Activated naive CD4-positive, alpha-beta T cell (primary cell): ENCODE measurements at places on chromosomes 7 and 10.

GRCh38 chr10:131002031-131002861 is 309.3 kb downstream of the TCERG1L start:
- DNase-seq: no peak

GRCh38 chr10:114526504-114527238 is 122.4 kb upstream of the AFAP1L2 start:
- DNase-seq: peak; percentile 83

DNA sequence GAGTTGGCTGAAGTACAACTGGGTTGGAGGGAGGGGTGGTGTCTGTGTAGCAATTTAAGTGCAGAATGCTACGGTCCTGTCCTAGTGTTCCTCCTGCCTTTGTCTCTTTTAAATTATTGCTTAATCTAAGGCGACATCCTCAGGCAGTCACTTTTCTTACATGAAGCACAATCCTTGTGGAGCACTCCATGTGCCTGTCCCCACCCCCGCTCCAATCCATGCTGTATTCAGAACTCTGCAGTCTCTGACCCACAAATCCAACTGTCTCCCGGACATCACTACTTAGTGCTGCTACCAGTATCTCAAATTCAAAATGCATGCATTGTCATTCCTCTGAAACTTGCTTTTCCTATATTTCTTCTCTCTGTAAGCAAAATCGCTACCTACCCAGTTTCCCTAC is 91.4 kb upstream of the FAM133B start:
- no peak for DNase-seq

DNA sequence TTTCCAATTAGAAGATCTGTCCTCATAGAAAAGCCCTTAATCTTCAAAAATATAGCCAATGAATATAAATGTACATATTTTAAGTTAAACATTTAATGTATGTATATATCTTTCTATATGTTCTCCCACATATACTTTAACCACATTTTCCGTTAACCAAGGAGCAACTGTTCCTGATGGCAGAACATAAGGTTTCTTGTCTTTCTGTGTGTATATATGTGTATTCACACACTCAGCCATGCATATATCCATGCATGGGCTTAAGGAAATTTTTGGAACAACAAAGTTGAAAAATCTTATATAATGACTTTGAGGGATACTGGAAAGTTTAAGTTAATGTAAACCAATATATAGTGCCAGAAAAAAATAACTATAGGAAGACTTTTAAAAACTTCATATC is 274.0 kb downstream of the DGKB start:
- no peak for DNase-seq

DNA sequence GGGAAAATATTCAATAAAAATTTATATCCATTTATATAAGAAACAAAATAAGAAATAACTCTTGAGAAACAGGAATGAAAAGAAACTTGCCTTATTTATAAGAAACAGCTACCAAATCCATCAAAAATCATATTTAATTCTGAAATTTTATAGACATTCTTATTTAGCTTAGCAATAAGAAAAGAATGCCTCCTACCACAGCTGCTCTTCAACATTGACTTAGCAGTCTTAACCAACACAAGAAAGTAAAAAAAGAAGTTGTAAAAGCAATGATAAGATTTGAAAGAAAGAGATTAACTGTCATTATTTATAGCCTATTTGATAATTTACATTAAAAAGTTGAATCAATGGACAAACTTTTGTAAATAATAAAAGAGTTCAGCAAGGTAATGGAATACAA is 212.8 kb downstream of the ZNF365 start:
- DNase-seq: no peak

DNA sequence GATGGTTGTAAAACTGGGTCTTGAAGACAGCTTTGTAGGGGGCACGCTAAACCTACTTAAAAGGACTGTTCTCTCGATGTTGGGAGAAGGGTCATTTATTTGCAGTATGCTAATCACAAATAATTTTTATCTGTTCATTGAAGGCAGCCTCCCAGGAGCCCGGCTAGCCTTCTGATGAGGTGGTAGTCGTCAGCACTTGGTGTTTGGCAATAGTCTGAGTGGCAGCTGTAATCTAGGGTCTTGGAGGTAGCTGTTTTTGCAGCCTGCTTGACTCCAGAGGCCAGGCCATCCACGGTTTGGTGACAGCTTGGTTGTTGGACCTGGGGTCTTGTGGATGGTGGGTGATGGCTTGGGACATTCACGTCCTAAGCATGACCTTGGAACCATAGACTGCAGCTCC is 2.2 kb downstream of the GTF2IRD1 start:
- no peak for DNase-seq

- no peak for DNase-seq
Measured at GRCh38 chr7:4260867-4261600, 421.1 kb upstream of the FOXK1 start.

GRCh38 chr7:151063212-151063561 is 3.8 kb downstream of the SLC4A2 start:
- DNase-seq: no peak

- no peak for DNase-seq
Measured at GRCh38 chr7:106608661-106609060, 52.3 kb downstream of the CCDC71L start.

DNA sequence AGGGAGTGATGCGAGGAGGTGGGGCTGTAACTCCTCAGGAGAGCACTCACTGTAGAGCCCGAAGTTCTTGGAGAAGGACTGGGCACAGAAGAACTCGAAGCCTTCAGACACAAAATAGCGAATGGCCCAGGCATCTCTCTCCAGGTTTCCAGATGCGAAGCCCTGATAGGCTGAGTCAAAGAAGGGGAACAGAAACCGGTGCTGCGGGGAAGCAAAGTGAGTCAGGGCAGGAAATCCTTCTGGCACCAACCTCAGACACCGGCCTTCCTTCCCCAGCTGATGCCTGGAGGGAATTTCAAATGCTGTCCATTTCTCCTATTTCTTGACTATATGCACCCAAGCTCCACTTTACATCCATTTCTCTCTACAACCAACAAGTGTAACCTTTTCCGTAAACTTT is 26.8 kb downstream of the GOT1 start:
- DNase-seq: no peak

- DNase-seq: no peak
Measured at GRCh38 chr7:26397332-26397731, 105.7 kb downstream of the SNX10 start.

DNA sequence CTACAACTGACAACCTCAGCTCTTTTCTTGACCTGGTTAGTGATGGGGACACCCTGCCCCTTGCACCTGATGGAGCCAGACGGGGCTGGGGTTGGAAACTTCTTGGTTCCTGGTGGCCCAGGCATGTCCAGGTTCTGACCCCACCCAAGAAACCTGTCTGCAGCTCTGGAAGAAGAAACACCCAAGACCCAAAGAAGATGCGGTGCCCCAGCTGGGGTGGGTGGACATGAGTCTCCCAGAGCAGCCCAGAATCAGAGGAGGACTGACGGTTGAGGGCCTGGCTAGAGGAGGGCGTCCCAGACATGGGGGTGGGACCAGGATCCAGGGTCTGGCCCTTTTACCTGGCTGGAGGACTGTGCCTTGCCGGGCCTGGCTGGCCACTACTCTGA is 202.4 kb downstream of the GLRX3 start:
- DNase-seq: no peak

DNA sequence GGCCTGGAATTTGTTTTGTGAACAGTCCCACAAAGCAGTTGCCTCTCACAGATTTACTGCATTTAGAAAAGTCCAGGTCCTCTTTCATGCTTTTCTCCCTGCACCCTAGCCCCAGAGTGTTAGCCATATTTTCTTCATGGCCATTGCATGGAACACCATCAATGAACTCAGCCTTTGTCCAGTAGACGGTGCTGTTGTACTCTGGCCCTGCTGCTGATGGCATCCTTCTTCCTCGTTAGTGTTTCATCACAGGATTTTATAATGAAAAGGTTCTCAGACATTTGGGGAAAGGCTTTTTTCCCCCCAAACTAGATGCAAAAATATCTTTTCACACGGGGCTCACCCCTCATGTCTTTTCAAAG is 93.0 kb upstream of the SLC25A13 start:
- DNase-seq: no peak

DNA sequence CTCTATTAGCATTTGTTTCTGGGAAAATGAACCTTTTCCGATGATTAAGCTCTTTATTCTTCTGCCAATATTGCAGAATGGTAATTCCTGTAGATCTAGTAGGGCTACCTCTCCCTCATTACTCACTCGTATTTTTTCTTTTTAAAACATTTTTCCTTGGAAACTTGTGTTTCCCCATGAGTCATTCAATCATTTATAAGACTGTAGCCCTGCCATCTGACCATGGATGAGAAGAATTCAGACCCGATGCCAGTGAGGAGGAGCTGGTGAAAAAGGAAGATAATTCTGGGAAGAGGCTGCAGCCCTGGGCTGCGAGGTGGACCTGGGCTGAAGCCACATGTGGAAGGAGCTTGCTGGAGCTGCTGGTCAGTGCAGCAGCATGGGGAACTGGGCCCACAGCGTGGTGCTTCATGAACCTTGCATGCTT is 242.8 kb downstream of the KLF6 start:
- no peak for DNase-seq

DNA sequence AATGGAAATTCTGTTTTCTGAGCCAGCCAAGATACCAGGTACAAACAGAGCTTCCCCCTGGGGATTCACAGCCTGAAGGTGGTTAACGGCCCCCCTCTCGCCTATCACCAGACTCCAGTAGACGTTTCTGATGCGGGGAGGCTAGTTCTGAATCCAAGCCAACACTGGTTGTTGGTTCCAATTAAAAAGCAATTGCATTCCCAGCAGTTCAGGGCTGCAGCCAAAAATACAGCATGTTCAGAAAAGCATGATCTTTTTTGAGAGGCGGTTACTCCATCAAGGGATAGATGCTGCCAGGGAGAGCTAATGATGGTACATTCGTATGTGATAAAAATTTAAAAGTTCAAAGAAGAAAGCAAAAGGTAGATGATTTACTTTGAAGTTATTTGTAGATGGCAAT is 481.0 kb downstream of the GALNT17 start:
- no peak for DNase-seq

GRCh38 chr10:94439275-94439861 is 37.0 kb downstream of the TBC1D12 start:
- no peak for DNase-seq

- no peak for DNase-seq
Measured at GRCh38 chr7:51046103-51046466, 263.4 kb upstream of the GRB10 start.

DNA sequence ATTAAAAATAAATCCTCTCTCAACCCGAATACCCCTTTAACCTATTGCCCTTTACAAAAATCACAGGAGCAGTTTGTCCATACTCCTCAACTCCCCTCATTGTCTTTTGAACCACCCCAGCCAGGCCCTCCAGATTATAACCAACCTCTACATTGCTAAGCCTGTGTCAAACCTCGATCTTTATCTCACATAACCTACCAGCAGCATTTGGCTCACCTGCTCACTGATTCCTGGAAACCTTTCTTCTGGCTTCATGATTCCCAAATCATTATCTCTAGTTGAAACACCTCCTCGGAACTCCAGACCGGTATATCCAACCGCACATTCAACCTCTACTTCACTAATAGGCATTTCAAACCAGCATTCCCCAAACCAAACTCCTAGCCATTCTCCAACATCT is 11.8 kb downstream of the SEC61G start:
- no peak for DNase-seq

DNA sequence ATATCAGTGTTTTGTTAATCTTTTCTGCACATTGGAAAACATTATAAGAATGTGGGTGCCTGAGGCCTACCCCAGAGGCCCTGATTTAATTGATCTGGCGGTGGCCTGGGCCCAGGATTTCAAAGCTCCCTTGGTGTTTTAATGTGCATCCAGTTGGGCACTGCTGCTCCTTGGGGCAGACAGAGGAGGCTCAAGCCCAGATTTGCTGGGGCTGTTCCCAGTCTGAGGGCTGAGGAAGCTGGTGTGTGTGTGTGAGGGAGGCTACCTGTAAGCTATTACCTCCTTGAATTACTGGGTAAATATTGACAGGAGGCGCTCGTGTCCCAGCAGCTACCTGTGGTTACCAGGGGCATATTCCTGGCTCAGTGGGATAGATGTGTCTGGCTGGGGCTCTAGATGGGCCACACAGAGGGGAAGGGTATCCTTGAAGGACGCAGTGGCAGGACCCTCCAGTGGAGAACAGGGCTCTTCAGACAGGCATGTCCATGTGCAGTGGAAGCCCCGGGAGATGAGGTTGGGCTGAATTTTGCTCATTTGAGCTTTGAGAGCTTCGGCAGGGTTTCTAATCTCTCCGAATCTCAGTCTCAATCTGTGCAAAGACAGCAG is 975.4 kb upstream of the ZNF722 start:
- no peak for DNase-seq

DNA sequence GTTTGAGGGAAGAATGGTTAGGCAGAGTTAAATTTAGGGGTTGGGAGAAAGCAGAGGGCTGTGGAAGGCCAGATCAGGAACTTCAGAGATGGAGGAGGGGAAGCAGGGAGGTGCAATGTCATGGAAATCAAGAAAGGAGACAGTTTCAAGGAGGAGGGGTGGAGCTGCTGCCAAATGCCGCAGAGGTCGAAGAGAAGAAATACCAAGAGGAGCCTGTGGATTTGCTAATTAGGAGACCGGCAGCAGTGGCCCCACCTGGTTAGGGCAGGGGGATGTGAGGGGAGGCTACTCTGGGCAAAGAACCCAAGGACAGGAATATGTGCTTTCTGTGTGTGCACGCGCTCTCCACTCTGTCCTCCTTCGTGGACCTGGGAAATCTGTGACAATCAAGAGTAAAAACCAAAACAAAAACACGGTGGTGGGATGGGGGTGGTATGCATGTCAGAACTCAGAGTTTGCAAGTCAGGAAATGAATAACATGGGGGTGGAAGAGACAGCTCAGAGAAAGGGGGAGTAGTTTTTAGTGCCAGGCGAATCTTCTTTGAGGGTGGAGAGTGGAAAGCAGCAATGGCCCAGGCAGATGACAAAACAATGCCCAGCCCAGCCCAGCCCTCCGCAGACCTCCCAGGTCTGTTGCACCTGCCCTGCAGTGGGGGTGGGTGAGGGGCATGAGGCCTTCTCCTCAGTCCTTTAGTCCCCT is 102.9 kb upstream of the PAX2 start:
- no peak for DNase-seq

DNA sequence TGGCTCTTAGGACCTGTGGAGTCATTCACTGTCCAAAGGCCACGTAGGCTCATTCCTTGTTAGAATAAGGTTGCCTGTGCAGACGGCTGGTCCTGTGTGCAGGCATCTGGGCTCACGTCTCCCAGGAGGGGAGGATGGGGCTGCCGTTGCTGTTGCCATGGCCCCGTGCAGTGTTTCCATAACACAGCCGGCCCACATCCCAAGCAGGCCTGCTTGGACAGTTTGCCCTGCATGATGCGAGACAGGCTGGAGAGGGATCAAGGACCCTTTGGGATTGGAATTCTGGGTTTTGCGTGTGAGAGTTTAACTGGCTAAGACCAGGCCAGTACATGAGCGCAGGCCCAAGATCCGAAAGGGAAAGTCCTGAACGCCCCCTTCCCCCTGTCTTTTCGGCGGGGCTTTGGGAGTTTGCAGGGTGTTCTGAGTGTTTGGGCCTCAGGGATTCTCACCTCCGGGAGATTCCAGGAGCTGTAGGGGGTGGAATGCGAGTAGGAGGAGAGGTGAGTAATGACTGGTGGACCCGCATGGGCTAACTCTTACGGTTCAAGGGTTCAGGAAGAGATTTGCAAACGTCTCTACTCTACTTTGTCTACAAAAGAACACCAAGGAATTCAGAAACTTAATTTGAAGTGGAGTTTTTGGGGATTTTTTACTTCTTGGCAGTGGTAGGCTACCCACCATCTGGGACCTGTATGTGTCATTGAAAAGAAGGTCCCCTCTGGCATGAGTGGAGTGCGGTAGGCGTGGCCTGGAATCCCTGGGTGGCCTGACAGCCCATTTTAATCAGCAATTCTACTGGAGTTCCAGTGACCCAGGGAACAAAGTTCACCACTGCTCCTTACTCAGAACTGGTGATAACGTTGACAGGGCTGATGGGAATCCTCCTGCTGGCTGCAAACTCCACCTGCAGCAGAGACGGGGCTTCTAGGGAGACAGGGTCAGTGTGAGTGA is 125.4 kb downstream of the ITIH5 start:
- no peak for DNase-seq
